ENCODE measurements at places on chromosomes 1 and 21. TPM values are rescaled to one million over a fixed set of nuclear protein-coding genes. Genes with fewer than 3 reads are reported as not detected.

BPNT1 gene
- total RNA-seq, result 8.4 TPM

SLAMF8 gene
- 1.5 TPM for total RNA-seq

KRTAP11-1 gene
- total RNA-seq, result not detected

NR5A2 gene
- not detected for total RNA-seq

RGS13 gene
- total RNA-seq, result not detected

PLEKHN1 gene
- total RNA-seq, result not detected

DMAP1 gene
- 17.0 TPM for total RNA-seq

OLFML2B gene
- 3.4 TPM for total RNA-seq

C1orf216 gene
- 12.5 TPM for total RNA-seq

LHX8 gene
- total RNA-seq, result not detected

LPAR3 gene
- total RNA-seq, result 0.58 TPM

SPRR3 gene
- not detected for total RNA-seq

FALEC gene
- total RNA-seq, result not detected

TRIM46 gene
- total RNA-seq, result 1.1 TPM

C4BPA gene
- not detected for total RNA-seq

CBR1 gene
- total RNA-seq, result 103 TPM

OR2L3 gene
- not detected for total RNA-seq

KCNC4 gene
- 2.3 TPM for total RNA-seq

ITLN2 gene
- not detected for total RNA-seq

TIE1 gene
- total RNA-seq, result 1.5 TPM

HHIPL2 gene
- total RNA-seq, result under 0.01 TPM

ST6GALNAC3 gene
- total RNA-seq, result 1.5 TPM

RHOU gene
- total RNA-seq, result 12.4 TPM

TEDDM1 gene
- not detected for total RNA-seq

AVPR1B gene
- total RNA-seq, result not detected

RGS18 gene
- not detected for total RNA-seq
